ENCODE measurements at places on chromosomes 2 and 18.

GRCh38 chr2:144703852-144704708 is 184.2 kb upstream of the ZEB2 start:
- peak; percentile 5 for DNase-seq

DNA sequence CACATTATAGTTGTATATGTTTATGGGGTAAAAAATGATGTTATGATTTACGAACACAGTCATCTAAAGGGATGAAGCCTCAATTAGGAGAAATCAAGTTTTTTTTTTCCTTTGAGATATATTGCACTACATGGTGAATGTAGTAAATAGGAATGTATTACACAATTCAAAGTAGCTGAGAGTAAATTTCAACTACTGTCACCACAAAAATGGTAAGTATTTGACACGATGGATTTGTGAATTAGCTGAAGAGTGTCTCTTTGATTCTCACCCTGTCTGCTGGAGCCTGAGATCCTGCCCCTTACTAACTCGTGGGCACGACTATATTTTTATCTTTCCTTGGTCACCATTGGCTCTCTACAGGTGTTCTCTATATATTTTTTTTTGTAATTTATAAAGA is 540.4 kb upstream of the DSEL start:
- DNase-seq, result no peak

DNA sequence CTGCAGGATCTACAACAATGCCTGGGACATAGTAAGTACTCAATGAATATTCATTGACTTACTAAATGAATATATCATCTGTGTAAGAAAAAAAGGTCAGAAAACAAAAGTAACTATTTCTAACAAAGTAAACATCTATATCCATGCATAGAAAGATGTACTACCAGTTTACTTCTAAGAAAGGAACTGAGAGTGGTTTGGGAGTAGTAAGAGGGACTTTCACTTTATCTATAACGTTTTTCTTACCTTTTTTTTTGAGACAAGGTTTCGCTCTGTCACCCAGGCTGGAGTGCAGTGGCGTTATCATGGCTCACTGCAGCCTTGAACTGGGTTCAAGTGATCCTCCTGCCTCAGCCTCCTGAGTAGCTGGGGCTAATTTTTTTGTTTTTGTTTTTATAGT is 25.7 kb downstream of the DHX57 start:
- DNase-seq, result no peak

DNA sequence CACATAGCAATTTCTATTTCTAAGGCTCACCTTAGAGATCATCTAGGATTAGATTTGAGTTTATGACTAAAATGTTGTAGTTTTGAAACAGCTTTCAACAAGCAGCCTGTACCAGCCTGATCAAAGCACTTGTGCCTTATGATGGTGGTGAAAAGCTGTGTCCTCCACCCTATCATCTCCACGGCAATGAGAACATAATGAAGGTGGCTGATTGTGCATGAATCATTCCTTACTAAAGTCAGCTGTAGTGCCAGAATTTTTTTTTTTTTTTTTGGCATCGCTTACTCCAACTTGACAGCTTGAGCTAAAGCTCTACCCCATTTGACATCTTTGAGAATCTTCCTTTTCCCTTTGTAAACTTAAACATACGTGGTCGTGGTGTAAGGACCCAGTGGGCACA is 86.0 kb downstream of the DCC start:
- DNase-seq, result no peak

- no peak for DNase-seq
These were observed 21.1 kb downstream of the CPS1 start for GRCh38 chr2:210577263-210578071.

- DNase-seq, result no peak
These were observed 22.1 kb upstream of the CRIM1 start for GRCh38 chr2:36333350-36334012.

GRCh38 chr18:24228667-24229041 is 89.8 kb downstream of the CABYR start:
- DNase-seq, result no peak

DNA sequence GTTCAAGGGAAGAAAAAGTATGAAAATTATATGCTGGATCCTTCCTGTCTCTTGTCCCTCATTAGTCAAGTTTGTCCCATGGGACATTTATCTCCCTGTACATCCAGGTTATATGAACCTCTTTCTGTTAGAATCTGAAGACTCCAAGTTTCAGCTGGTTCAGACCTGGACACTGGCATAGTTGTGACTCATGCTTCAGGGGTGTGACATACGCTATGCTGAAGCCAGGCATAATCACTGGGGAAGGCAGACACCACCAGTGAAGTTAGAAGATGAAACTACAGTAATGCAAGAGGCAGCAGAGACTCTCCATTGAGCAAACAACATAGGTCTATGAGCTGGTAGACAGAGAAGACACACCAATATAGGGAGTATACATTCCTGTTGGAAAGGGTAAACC is 269.7 kb upstream of the SLC8A1 start:
- no peak for DNase-seq

GRCh38 chr2:237875256-237876060 is 16.0 kb downstream of the RAMP1 start:
- no peak for DNase-seq

- no peak for DNase-seq
These were observed 69.9 kb downstream of the PMS1 start for GRCh38 chr2:189854187-189854586.

DNA sequence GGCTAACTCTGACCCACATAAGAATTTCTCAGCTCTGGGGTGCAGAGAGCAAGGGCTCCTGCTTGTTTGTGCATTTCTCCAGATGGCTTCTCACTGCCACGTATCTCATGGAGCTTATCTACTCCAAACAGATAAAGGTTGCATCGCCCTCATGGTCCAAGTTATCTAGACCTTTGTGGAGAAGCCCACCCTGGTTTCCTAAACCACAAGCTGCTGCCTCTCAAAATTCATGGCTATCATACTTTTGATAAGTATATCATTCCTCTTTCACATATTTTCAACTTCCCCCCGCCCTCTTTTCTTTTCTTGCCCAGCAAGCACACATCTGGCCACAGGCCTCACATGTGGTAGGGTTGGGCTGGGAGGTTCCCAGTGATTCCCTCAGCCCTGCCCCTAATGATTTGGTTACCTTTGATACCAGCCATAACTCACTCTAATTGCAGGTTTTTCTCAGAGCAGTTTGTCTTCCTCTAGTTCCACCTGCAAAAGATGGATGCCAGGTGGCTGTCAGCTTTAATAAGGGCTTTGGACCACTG is 146.0 kb downstream of the RHBDD1 start:
- no peak for DNase-seq

DNA sequence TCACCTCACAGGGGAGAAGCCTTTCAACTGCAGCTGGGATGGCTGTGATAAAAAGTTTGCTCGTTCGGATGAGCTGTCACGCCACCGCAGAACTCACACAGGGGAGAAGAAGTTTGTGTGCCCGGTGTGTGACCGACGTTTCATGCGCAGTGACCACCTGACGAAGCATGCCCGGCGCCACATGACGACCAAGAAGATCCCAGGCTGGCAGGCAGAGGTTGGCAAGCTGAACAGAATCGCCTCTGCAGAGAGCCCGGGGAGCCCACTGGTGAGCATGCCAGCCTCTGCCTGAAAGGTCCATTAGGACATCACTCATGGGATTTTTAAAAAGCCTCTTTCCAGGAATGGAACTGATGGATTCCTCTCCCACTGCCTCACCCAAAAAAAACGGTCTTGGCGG is 8.9 kb downstream of the KLF11 start:
- no peak for DNase-seq

- no peak for DNase-seq
These were observed 28.8 kb downstream of the ANKRD30B start for GRCh38 chr18:14776801-14777200.

GRCh38 chr2:197707316-197708213 is 2.4 kb downstream of the MARS2 start:
- DNase-seq, result no peak

DNA sequence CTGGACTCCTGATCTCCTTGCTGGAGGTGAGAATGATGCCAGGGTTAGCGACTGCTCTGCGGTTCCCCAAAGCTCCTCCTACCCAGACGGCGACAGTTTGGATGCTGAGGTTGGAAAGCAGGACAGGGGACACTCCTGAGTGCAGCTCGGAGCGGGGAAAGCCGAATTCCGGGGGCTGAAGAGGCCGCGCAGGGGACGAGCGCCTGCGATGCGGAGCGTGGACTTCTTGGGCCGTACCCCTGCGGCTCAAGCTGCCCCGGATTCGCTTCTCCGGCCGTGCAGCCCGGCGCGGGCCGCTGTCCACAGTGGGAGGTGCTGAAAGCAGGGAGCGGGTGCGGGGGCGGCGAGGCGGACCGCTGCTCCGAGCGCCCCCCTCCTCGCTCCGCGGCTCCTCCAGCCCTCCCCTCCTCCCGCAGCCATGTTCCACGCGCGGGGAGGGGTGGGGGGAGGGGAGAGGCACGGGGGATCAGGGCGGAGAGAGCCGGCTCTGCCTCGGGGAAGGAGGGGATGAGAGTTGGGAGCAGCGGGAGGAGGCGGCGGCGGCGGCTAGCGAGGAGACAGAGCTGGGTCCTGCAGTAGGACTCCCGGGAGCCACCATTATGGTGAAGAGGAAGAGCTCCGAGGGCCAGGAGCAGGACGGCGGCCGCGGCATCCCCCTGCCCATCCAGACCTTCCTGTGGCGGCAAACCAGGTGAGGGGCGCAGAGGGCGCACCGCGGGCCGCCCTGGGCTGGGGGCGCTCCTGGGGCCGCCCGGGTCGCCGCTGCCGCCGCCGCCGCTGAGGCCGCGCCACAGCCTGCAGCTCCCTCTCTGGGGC is at the start of gene UNC80:
Gene UNC80, plus strand, starts transcription at position 359 of the 816 bp plus-strand sequence. Its CDS starts 241 bp downstream, at position 600.
- no peak for DNase-seq

- DNase-seq, result no peak
These were observed 167.1 kb upstream of the TRIB2 start for GRCh38 chr2:12549641-12550040.

DNA sequence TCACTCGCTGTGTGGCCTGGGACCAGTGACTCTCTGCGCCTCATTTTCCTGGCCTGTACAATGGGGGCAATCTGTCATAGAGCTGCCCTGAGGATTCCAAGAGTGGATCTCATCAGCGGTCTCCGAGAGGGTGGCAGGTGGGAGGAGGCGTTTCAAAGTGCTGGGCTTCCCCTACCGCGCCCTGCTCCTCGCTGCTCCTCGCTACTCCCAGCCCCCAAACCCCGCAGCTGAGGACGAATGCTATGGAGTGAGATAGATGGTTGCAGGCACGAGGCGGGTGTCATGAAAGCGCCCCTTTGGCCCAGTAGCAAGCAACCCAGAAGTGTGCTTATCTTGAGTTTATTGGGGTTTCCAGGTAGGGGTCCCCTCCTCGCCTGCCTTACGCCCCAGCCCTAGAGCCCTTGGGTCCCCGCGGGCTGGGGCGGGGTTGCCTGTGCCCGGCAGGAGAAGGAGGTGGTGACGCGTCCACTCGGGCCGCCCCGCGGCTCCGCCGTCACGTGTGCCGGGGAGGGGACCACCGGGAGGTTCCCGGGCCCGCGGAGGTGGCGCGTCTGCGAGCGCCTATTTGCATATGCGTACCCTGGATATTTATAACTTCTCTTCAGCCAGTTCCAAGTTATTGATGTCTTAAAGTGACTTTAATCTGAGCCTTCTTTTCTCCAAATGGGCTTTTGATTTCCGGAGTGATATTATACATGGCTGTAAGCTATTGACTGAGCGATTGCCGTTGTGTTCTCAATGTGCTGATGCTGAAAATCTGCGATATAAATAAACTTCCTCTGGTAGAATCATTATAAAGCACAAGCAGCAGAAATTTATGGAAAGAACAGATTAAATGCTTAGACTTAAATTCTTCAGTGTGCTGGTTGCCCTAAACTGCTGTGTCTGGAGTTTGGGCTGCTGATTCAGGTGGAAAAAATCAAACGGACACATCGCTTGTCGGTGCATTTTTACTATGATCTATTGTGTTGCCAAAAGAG is 263.7 kb downstream of the ATAD2B start:
- no peak for DNase-seq

- no peak for DNase-seq
These were observed 366.1 kb upstream of the CRIM1 start for GRCh38 chr2:35989503-35989902.

GRCh38 chr2:157841485-157841884 is 34.6 kb downstream of the ACVR1 start:
- DNase-seq, result no peak

DNA sequence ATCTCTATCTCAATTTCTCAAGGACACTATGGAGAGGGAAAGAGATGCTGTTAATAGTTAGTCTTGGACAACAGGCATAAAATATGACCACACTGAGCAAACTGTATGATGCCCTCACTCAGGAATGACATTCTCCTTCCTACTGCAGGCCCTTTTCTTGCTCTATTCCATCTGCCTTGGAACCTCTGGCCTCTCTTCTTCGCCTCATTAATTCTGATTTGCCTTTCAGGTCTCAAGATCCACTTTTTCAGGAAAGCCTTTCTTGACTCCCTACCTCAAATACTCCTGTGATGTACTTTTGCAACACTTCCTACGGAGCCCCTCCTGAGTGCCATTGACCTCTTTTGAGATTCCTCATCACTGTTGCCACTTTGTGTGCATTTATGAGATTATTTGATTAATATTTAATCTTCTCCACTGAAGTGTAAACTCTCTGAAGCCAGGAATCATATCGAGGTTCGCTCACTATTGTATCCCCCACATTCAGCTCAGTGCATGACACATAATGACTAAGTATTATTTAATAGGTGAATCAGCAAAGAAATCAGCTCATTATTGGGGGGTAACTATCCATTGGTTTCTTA is 21.3 kb upstream of the SPP2 start:
- no peak for DNase-seq

DNA sequence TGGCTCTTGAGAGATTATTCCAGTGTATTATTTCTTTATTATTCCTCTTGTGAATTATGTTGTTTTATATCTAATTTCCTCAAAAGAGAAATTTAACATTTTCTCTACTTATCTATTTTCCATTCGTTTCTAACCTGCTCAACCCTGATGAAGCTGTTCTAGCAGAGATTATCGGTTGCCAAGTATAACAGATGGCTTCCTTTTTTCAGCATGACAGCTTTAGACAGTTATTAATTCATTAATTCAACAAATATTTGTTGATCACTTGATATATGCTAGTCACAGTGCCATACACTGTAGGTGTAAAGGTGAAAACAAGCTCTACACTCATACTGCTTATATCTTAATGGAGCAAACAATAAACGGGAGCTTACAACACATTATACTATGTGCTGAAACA is 137.9 kb upstream of the UBE2E3 start:
- no peak for DNase-seq

GRCh38 chr2:171540437-171540836 is 18.2 kb downstream of the CYBRD1 start:
- DNase-seq, result no peak

GRCh38 chr2:41910126-41910525 is 137.7 kb upstream of the PKDCC start:
- no peak for DNase-seq

DNA sequence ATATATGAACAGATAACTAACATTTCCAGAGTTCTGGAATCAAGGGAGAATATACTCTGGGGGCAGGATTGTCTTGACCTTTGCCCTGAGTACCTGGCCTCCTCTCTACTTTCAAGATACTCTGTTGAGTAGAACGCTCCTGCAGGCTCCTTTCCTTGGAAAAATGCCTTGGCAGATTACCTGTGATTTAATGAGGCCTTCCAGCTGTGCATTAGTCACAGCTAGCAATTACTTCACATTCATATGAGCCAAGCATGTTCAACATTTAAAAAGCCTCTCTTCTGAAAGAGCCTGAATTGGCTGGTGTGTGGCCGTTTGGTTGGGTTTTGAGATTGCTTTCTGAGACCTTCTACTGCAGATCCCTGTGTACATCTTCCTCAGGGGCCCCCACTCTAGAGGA is 142.2 kb downstream of the PLCL1 start:
- DNase-seq, result no peak

- DNase-seq, result no peak
These were observed 231.4 kb downstream of the EIPR1 start for GRCh38 chr2:3146175-3146574.

GRCh38 chr2:134336352-134336751 is 82.5 kb downstream of the MGAT5 start:
- DNase-seq, result no peak
